Fibroblast of skin of scalp (primary cell): ENCODE measurements at places on chromosomes 6 and 20.

- DNase-seq, result no peak
These were observed 2.9 kb downstream of the EGFL8 start for GRCh38 chr6:32167154-32167760.

DNA sequence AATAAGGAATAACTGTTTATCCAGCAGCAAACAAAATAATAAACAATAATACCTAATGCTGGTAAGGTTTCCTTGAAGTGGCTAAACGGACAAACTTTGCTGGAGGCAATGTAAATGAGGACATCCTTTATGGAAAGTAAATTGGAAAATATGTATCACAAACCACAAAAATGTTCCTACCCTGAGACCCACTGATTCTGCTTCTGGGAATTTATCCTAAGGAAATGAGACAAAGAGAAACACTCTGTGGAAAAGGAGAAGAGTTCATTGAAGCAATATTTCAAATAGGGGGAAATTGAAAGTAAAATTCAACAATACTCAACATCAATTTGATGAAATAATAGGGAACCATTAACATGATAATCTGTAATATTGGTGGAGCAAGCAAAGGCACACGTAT is 37.9 kb downstream of the MAFB start:
- DNase-seq, result peak; percentile 86

GRCh38 chr6:155014137-155014536 is 19.0 kb downstream of the TIAM2 start:
- DNase-seq, result no peak

GRCh38 chr20:4873396-4873795 is 127.9 kb downstream of the SLC23A2 start:
- no peak for DNase-seq

- DNase-seq, result no peak
These were observed 6.0 kb downstream of the NOX3 start for GRCh38 chr6:155449450-155450239.

DNA sequence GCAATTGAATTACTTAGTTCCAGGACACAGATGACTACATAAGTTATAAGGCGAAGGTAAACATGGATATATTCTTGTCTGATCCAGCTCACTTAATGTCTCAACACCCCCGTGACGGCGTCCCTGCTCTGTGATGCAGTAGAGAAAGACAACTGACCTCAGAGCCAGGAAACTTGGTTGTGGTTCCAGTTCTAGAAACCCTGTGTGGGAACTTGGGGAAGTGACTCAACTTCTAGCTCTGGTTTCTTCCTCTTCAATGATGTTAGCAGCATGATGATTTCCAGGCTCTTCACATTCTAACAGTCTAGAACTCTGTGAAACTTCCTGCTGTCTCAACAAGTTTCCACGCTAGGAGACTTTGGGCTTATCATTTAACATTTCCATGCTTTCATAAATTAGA is 18.4 kb downstream of the LAMA4 start:
- DNase-seq, result no peak

DNA sequence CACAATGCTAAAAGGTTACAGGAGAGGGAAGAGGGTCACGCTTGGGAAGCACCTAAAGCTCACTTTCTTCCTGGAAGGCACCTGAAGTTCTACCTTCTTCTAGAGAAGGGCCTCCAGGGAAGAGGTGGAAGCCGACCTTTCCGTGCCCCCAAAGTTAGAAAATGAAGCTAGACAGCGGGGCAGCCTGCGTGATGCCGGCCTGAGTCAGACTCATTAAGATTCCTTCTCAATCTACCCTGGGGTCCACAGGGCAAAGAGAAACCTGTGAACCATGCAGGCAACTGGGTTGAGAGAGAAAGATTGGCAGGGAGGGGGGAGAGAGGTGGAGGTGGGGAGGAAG is 54.8 kb upstream of the CCDC167 start:
- peak; percentile 34 for DNase-seq

DNA sequence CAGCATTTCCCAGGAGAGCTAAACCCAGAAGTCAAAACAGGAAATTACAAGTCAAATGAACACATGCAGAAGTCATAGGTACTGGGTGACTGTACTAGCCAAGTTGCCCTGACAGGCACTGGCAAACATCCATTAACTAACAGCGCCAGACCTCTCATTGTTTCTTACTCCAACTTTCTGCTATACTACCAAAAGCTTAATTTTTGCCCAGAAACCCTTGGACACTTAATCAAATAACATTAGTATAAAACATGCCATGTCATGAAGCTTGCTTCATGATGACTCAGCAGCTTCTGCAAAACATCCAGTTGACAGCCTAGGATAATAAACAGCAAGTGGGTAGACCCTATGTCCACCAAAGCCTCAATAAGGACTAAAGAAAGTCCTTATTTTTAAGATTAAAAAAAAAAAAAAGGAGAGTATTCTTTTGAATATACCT is 3.5 kb downstream of the NUP153 start:
- DNase-seq, result peak; percentile 76

GRCh38 chr20:4135385-4136077 is 120.2 kb upstream of the RNF24 start:
- DNase-seq, result peak; percentile 97

DNA sequence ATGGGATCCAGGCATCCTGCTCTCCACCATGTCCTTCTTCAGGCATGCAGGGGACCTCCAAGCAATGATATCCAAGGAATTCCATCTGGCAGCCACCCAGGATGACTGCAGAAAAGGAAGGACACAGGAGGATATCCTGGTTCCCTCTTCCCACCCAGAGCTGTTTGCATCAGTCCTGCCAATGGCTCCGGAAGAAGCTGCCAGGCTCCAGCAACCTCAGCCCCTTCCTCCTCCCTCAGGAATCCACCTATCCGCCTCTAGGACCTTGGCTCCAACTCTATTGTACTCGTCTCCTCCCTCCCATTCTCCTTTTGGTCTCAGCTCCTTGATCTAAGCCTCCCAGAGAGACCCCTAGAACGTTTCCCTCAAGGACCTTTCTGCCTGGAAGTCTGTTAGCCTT is 733 bp upstream of the PSORS1C2 start:
- DNase-seq, result peak; percentile 93

GRCh38 chr6:109305028-109305427 is 77.2 kb downstream of the CD164 start:
- DNase-seq, result no peak

DNA sequence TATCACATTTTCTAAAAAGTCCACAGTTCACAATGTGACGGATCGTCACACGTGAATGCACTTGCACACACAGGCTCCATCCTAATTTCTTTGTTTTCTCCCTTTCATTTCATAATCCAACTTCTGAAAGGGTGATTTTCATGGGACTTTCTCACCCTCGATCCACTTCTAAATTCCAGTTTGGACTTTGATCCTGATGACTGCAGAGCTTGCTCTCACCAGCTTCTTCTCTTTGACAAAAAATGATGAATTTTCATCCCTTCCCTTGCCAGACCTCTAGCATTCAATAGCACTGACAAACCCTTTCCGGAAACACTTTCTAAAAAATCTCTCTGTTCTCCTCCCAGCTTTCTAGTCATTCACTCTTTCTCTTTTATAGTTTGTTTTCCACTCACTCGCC is 341.2 kb downstream of the SYNE1 start:
- no peak for DNase-seq

DNA sequence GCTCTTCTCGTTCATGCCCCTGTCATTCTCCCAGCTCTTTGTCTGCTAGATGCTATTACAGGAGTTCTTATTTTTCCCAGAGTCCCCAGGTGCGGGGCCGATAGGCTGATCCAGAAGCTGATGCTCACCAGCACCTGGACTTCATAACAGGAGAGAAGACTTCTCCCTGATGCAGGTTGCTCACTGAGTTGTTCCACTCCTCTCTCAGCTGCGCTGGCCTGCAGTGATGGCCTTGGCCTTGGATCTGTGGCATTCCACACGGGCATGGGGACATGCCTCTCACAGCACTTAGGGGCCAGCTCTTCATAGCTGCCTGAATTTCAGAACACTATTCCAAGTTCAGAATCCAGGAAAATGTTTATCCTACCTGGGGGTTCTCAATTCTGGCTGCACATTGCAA is 7.1 kb upstream of the TXNDC5 start:
- no peak for DNase-seq

GRCh38 chr6:38320358-38320757 is 319.4 kb downstream of the BTBD9 start:
- DNase-seq, result no peak

DNA sequence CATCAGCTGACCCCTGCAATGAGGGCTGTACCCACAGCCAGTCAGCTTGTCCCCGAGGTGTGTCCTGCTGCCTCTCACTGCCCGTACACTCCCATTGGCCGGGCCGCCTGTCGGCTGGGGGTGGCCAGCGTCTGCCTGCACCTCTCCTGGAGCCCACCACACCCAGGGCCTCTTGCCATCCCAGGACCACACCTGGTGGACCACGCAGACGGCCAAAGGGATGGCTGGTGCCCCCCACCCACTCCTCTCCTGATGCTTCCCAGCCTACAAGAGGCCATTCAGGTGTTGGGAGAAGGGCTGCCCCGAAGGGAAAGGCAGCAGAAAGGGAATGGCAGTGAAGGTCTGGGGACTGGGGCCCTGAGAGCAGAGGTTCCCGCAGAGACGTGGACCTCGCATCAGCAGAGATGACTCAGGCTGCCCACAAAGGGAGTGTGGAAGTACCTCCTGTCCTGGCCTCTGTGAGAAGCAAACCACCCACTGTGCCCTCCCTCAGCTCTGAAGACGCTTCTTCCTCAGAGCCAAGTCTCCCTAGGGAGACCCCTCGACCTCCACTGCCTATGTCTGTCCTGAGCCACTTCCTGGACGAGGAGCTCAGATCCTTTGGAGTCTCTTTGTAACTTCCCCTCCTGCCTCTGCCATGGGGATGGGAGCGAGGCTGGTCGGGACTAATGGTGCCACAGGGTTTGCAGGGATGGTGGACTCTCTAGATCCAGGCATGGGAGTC is 60.9 kb downstream of the PYGB start:
- peak; percentile 85 for DNase-seq

- DNase-seq, result no peak
These were observed 789.7 kb downstream of the FRK start for GRCh38 chr6:115270953-115271352.

DNA sequence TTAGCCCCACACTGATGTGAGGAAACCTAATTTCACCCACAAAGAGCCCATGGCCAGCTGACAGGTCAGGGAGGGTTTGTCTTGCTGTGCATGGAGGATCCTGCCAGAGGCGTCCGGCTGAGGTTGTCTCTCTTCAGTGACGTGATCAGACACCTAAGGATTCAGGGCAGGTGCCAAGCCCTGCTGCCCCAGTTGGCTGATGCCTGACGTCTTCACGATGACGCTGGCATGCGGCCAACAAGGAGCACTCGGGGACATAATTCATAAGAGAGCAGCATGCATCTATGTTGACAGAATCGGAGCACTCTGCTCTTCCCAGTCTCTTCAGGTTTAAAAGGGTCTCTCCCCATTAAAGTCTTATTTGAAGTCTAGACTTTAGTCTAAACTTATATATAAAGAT is 47.8 kb downstream of the PSMB1 start:
- DNase-seq, result no peak

GRCh38 chr20:64022671-64023360 is 13.2 kb upstream of the C20orf204 start:
- DNase-seq, result no peak

GRCh38 chr20:63943808-63944077 is 12.5 kb downstream of the UCKL1 start:
- no peak for DNase-seq

GRCh38 chr6:25130518-25130917 is 148.7 kb upstream of the CARMIL1 start:
- DNase-seq, result no peak

DNA sequence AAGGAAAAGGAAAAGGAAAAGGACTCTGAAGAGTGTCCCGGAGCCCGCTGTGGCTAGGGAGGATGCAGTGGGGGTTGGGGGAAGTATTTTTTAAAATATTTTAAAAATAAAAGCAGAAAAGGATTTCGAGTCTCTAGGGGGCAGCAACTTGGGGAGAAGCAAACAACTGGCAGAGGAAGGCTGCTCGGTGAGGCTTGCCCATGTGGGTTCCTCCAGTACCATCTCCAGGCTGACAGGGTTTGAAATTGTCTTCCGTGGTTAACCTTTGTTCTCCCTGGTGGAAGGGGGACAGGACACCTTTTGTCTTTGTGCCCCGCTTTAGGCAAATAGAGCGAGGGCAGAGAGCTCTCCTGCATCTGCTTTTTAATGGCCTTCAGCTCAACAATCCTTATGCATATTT is 60.4 kb upstream of the SNX9 start:
- DNase-seq, result peak; percentile 21

GRCh38 chr6:52352239-52353018 is 9.5 kb upstream of the PAQR8 start:
- DNase-seq, result peak; percentile 97

DNA sequence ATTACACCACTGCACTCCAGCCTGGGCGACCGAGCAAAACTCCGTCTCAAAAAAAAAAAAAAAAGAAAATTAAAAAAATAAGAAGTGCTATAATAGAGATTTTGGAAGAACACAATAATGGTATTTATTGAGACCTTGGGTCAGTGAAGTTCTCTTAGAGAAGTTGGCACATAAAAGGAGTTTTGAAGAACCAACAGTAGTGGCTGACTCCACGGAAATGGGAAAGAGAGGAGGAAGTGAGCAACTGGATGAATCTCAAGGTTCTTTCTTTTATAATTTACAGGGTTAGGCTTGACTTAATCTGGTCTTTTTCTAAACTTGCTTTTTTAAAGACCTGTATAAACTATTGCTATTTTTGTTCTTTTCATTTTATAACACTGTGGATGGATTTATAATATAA is 52.8 kb downstream of the TOMM6 start:
- no peak for DNase-seq

- DNase-seq, result no peak
These were observed 16.3 kb downstream of the BPI start for GRCh38 chr20:38320221-38320620.

DNA sequence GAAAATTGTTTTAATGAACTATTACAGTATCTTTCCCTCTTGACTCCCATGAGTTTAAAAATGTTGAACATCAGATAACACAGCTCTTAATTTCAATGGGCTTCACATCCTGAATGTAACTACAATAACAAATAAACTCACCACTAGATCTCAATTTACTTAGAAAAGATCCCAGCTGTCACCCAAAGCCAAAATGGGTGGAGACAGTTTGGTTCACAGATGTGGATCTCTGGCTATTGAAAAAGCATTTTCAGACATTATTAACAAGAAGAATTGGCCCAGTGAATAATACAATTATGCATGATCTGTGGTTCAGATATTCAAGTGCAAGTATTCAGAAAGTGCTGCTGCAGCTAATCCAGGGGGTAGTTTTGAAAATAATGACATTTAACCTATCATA is 184.7 kb upstream of the RALGAPA2 start:
- no peak for DNase-seq

DNA sequence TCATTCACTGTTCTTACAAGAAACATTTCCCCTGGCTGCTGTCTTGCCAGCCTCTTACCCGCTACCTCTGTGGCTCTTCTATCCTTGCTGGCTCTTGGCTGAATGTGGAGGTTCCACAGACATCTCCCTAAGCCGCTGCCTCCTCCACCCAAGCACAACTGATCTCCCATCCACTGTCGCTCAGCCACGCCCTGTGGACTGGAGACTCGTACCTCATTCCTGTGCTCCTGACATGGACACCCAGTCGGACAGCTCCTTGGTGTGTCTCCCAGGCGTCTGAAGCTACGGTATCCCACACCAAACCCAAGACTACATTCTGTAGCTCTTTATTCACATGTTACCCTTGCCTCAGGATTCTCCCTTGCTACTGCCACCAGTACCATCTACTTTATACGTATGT is 19.3 kb downstream of the RAE1 start:
- DNase-seq, result no peak

GRCh38 chr20:63151554-63152321 is 64.2 kb downstream of the YTHDF1 start:
- DNase-seq, result no peak

- DNase-seq, result no peak
These were observed 342.2 kb upstream of the NT5E start for GRCh38 chr6:85107701-85108100.

- DNase-seq, result no peak
These were observed 162.1 kb upstream of the FKBP1C start for GRCh38 chr6:63049216-63049615.
